ENCODE measurements at places on chromosomes 2 and 18.

DNA sequence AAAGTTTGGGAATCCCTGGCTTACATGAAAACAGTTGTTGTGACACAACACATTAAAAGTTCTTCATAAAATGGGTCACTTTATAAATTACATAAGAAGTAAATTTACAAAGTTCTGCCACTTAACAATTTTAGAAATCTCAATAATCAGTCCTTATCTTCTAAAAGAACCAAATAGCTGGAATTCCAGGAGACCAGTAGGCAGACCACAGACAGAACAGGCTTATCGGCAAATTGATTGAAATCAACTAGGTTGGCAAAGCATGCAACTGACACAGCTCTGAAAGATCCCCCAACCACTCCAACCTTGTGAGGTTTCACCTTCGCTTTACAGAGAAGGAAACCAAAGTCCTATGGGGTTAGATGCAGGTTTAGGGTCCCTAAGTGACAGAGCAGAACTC is 103.0 kb downstream of the DNER start:
- DNase-seq: no peak

GRCh38 chr2:100752628-100753333 is 67.2 kb upstream of the NPAS2 start:
- no peak for DNase-seq

DNA sequence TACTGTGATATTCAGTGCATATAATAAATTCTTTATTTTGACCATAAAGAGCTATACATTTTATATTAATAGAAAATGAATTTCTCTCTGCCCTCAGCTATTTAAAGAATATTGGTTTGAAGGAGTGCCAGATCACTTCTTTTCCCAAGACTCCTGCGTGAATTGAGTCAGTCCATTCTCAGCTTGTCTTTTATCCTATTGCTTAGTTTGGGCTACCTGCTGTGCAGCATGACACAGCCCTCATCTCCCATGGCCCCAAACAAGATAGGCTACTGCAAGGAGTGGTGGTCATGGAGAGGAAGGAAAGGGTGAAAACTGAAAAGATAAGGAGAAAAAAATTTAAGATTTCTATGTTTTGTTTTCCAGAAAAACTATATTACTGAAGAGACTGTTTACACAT is 10.1 kb upstream of the FBXO11 start:
- no peak for DNase-seq

- DNase-seq: no peak
These were observed 1.4 kb downstream of the SNORC start for GRCh38 chr2:232871418-232871834.

DNA sequence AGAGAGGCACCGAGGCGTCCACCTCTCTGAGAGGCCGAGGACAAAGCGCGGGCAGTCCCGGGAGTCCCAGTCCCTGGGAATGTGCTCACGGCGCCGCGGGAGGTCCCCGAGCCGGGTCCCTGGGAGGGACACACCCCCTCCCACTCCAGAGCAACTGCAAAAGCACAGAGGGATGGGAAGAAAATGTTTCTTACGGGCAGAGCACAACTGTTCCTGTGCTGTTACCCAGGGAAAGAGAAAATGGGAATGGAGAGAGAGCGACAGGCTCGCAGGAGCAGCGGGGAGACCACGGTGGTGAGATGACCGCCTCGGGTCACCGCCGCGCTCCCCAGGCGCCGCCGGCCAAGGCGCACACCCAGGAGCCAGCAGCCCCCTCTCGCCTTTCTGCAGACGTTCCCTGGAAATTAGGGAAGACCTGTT is 1.2 kb upstream of the BCL11A start:
- DNase-seq: no peak

DNA sequence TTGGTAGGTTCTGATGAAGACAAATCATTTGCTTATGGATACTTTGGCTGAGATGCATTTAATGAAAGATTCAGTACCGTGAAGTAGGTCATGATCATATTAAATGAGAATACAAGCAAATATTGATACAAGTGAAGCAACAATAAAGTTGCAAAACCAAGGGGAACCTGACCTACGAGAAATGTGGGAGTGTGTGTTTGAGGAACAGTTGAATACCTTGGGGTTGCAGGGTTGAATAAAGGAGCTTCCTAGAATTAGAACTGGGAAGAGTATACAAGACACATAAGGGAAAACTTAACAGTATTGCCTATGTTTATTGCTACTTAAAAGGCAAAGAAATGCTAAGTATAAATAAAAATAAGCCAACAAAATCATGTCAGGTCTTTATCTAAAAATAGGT is 702.9 kb downstream of the ERBB4 start:
- no peak for DNase-seq

GRCh38 chr2:52536929-52537460 is 1230.6 kb upstream of the CHAC2 start:
- no peak for DNase-seq

- no peak for DNase-seq
These were observed 42.2 kb upstream of the THOC1 start for GRCh38 chr18:310042-310441.

DNA sequence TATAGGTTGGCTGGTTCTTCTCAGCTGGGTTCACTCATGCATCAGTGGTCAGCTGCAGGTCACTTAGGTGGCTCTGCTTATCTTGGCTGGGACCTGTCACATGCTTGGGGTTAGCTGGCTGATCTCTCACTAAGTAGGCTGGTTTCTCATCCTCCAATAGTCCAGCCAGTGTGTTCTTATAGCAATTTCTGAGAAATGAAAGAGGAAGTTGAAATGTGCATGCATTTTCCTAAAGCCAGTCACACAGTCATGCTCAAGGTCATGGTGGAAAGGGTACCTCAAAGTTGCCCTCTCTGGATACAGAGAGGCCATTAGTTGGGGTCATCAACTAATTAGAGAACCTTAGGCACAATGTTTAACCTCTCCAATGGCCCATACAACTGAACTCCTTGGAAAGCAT is 64.4 kb downstream of the KLHL29 start:
- no peak for DNase-seq

Data from stimulated activated CD8-positive, alpha-beta memory T cell treated with anti-CD3 and anti-CD28 coated beads, Interleukin-4, amount 100 ng/mL, for 1 hour (primary cell).